Posterior vena cava (tissue), 2 donors: ENCODE measurements at places on chromosomes 7 and 10. TPM values are rescaled to one million over a fixed set of nuclear protein-coding genes. Genes with fewer than 3 reads are reported as not detected.

SCIN gene
- total RNA-seq, result 0.79 TPM

TUBB8 gene
- not detected for total RNA-seq

CYP51A1 gene
- total RNA-seq, result 44.6 TPM

TAS2R3 gene
- 0.86 TPM for total RNA-seq

NPY4R gene
- not detected for total RNA-seq

CDH23 gene
- total RNA-seq, result 24.5 TPM

UCN3 gene
- total RNA-seq, result not detected

PDK4 gene
- total RNA-seq, result 433 TPM

ZNF783 gene
- 10.8 TPM for total RNA-seq

CFAP43 gene
- total RNA-seq, result 0.28 TPM

TMEM106B gene
- total RNA-seq, result 47.2 TPM

KCNMA1 gene
- 117 TPM for total RNA-seq

- peak; percentile 79 for DNase-seq
Measured at GRCh38 chr7:128168667-128169210, 72.3 kb upstream of the LEP start.

DNA sequence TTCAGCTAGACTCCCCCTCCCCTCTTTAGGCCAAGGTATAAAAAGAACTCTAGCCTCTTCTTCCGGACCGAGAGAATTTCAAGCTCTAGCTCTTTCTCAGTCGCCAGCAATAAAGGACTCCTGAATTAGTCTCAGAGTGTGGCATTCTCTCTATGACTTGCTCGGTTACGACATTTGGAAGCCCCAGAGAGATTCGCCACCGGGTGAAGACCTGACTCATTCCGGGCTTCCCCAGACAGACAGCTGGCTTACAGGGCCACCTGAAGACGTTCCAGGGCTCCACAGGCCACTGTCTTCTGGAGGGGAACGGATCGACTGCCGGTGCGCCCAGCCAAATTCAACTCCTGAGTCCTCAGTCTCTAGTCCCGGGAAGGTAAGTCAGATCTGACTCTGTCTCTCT is at the start of gene AKR1B15:
TSS of gene AKR1B15 (plus strand) at position 234 of the 400 bp plus-strand sequence. CDS start 15,510 bp downstream, outside the sequence.
- DNase-seq, result no peak

- peak; percentile 85 for DNase-seq
Measured at GRCh38 chr7:39623732-39624441, 515 bp downstream of the RALA start.

GRCh38 chr7:4868493-4868892 is 6.7 kb upstream of the PAPOLB start:
- no peak for DNase-seq

DNA sequence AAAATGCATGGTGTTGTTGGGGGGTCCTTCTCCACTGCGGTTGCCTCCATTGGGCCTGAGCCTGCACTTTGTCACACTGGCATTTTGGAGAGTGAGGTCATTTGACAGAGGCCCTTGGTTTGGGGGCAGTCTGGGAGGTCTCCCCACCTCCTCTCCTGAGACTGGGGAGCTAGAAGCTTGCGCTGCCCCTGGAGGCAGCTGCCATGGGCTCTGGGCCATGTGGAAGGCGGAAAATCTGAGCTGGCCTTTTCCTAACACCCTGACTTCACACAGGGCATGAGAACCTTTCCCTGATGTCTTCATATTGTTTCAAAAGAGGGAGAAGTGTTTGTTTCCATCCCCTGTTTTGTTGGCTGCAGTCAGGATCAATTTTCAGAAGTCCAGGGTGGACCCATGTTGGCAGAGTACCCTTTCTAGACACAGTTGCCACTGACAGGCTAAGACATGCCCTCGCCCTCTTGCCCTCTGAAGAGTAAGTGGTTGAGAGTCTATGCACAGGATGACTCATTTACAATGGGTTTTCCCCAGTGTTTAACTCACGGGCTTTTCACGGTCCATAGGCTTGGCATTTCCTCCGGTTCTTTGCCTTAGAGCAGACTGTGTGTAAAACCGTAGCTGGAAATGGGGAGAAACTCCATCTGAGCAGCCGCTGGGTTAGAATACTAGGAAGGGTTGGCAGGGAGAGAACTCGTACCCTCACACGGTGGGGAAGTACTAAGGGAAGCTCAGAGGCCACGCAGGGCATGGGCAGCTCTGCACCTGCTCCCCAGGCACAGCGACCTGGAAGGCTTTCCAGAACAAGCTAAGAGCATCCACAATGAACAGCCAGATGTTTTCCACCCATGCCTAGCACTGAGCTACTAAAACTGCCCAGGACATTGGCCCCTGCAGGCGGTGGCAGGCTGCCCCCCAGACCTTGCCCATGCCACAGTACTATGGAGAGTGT is 655.0 kb downstream of the SDK1 start:
- DNase-seq, result no peak

GRCh38 chr7:159144758-159145489 is at the start of gene VIPR2:
TSS of gene VIPR2 (minus strand) at chr7:159144867. CDS start at chr7:159144771, 96 bp downstream.
- peak; percentile 87 for DNase-seq

GRCh38 chr7:78399033-78399769 is 600.6 kb downstream of the PHTF2 start:
- no peak for DNase-seq

GRCh38 chr7:50650057-50650664 is 85.0 kb upstream of the DDC start:
- no peak for DNase-seq

DNA sequence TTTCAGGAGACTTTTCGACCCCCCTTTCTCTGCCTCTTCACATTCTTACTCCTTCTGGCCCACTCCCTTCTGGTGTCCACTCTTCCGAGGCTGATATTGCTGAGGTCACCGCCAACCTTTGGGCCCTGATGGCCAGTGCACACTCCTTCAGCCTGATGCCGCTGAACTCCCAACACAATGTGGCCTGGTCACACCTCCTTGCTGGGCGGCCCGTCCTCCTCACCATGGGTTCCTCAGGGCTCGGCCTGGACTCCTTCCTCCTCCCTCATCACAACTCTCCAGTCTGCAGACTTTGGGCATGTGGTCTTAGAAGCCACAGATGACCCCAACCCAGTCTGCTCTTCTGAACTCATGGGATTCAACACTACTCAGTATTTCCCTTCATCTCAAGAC is 583.0 kb upstream of the MGMT start:
- DNase-seq, result peak; percentile 53

- no peak for DNase-seq
Measured at GRCh38 chr10:23742807-23743206, 303.9 kb downstream of the OTUD1 start.

- no peak for DNase-seq
Measured at GRCh38 chr10:15453926-15454325, 82.8 kb upstream of the FAM171A1 start.

DNA sequence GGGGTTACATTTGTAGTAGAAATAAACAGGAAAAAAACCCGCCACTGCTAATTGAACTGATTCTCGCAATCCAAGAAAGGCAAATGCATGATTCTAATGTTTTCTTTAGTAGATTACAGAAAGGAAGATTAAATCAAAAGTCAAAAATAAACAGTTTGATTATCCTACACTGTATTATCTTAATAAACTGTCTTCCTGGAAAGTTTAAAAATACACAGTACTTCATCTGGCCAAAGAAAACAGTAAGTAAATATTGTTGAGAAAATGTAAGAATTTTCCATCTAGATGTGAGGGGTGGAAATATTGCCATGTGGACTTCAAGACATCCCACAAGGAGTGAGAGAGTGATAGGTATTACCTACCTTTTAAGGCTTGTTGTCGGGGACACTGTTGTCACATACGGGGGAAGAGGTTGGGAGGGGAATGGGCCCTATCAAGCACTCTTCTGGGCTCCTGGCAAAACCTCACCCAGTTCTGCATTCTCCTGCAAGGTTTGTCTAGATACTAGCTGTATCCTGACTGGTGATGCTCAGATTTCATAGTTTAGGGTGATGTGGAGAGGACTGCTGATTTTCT is 17.8 kb downstream of the GRK5 start:
- DNase-seq, result no peak

DNA sequence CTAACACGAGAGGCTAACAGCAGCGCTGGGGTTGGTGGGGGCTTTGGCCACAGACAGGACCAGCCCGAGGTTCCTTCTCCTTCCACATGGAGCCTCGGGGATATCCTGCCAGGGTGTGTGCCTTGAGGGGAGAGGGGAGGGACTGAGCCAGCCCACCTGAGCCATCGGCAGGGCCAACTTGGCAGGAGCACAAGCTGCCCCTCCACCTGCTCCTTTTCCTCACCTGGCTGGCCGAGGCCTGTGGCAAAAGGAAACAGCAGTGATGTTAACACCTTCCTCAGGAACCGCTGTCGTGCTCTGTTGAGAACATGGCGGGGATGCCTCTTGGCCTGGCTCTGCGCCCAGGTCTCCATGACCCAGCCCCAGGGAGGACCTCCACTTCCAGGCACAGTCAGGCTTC is 255.1 kb upstream of the PPP2R2D start:
- peak; percentile 64 for DNase-seq

GRCh38 chr7:25722856-25723255 is 429.1 kb upstream of the NFE2L3 start:
- DNase-seq, result no peak

GRCh38 chr7:78148166-78148894 is 349.8 kb downstream of the PHTF2 start:
- no peak for DNase-seq
